GM23248 (cell line): ENCODE measurements at places on chromosomes 4 and X. TPM values are rescaled to one million over a fixed set of nuclear protein-coding genes. Genes with fewer than 3 reads are reported as not detected.

DNA sequence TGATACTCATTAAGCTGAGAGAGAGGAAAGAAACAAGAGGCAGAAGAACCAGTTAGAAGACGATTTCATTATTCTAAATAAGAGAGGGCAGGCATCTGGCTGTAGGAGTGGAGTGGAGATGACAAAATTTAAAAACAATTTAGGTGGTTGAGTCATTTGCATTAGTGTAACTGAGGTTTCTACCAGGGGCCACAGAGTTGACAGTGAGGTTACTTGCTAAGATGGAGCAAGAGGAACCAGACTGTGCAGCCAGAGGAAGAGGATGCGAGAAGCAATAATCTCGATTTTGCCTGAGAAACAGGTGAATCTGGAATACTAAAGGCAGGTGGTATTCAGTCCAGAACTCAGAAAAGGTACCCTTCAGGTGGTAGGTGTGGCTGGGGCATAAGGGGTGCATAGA lies 491.9 kb downstream of the MID1IP1 start:
- H3K27me3 ChIP-seq, result no peaks in the 10 kb centered on the region
- H3K27ac ChIP-seq, result no peak overlapping the region
- H3K4me3 ChIP-seq, result no peak overlapping the region
- H3K4me1 ChIP-seq, result no peaks in the 10 kb centered on the region
- DNase-seq, result no peak

DNA sequence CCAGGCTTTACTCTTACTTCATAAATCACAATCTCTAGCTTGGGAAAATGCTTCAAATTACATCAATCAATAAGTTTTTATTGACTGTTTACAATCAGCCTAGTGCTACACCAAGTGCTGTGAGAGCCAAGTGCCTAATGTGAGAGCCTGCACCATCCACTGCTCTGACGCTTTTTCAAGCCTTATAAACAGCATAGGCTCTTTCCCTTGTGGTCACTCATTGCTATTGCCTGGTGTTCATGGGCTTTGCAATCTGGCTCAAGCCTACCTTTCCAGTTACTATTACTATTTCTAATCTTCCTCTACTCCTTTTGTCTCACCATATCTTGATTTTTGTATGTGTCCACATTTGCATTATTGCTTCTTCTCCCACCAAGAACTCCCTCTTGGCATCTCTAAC lies 77.0 kb downstream of the REELD1 start:
- DNase-seq, result no peak
- H3K36me3 ChIP-seq, result no peaks in the 10 kb centered on the region
- H3K4me1 ChIP-seq, result no peaks in the 10 kb centered on the region
- no peak overlapping the region for H3K27ac ChIP-seq
- H3K4me3 ChIP-seq, result no peak overlapping the region
- no peaks in the 10 kb centered on the region for H3K27me3 ChIP-seq

GRCh38 chr4:19002170-19002569 lies 980.6 kb upstream of the LCORL start:
- no peaks in the 10 kb centered on the region for H3K27me3 ChIP-seq
- DNase-seq, result no peak

GRCh38 chr4:154465085-154465484 lies 26.5 kb downstream of the DCHS2 start:
- H3K27ac ChIP-seq, result no peak overlapping the region
- no peaks in the 10 kb centered on the region for H3K27me3 ChIP-seq
- H3K4me1 ChIP-seq, result no peaks in the 10 kb centered on the region; the same call in 1 of the 2 replicates

The FGF2 gene
- total RNA-seq, result 293 and 306 TPM in 2 replicates

The ASB12 gene
- total RNA-seq, result 0.22 TPM in 1 of 2 replicates, not detected in the other
